ENCODE measurements at places on chromosomes 11 and 22. TPM values are rescaled to one million over a fixed set of nuclear protein-coding genes. Genes with fewer than 3 reads are reported as not detected.

DNA sequence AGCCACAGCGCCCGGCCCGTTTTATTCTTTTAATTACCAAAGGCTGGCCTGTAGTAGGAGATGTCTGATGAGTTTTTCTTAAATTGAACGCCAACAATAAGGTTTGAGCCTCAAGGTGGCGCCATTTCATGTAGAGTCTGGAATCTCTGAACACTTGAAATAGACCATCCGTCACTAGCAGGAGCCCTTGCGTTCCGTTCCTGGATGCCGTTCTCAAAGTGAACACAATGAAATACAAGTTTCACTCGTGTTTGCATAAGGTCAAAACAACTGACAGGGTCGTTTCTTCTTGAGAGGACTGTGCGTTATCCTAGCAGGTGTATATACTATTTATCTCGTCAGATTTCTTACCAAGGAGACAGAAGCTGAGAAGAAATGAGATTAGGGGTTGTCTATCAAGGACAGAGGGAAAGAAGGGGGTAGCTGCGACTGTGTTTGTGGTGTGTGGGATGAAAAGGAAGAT is 18.7 kb upstream of the SCGB1D1 start:
- H3K36me3 ChIP-seq, result no peaks in the 10 kb centered on the region
- no peak overlapping the region for H3K4me3 ChIP-seq
- peak; percentile 77 for DNase-seq
- H3K27me3 ChIP-seq, result peaks cover 6% of the 10 kb centered on the region

DNA sequence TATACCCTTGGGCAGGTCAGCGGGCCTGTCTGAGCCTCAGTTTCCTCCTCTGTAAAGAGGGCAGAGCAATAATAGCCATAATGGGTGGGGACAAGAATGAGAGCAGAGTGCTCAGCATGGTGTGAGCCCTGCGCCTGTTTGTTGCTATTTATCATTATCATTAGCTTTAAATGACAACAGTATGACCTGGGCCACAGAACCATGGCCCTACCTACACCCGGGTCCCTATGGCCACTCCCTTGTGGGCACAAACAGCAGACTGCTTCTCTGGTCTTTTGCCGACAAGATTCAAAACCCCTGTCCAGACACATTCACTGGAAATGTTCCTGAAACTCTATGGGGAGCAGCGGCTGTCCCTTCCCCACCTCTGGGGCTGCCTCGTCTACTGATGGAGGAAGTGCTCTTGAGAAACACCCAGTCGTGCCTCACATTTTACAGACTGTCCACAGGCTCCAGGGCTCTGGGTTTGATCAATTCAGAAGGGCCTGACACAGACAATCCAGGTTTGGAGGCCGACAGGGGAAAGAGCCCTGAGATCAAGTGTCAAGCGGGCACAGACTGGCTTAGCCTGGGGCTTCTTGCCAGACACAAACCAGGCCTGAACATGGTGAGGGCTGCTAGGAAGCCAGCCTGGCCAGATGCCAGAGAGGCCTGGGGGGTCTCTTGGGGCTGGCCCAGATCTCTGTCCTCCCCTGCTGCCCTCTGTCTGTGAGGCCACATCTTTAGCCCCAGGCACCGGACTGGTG is 112.5 kb upstream of the CD82 start:
- no peak for DNase-seq
- no peak overlapping the region for H3K27ac ChIP-seq
- no peaks in the 10 kb centered on the region for H3K36me3 ChIP-seq
- no peaks in the 10 kb centered on the region for H3K27me3 ChIP-seq
- no peaks in the 10 kb centered on the region for H3K4me1 ChIP-seq

- H3K27me3 ChIP-seq, result no peaks in the 10 kb centered on the region
- H3K27ac ChIP-seq, result no peak overlapping the region
- H3K36me3 ChIP-seq, result no peaks in the 10 kb centered on the region
- DNase-seq, result no peak
- no peaks in the 10 kb centered on the region for H3K4me1 ChIP-seq
Observed at GRCh38 chr11:102914238-102915043, 39.7 kb upstream of the MMP12 start.

GRCh38 chr11:18987454-18988231 is 48.4 kb upstream of the MRGPRX1 start:
- H3K4me1 ChIP-seq, result no peaks in the 10 kb centered on the region
- no peak for DNase-seq
- no peaks in the 10 kb centered on the region for H3K27me3 ChIP-seq
- no peaks in the 10 kb centered on the region for H3K36me3 ChIP-seq

- no peaks in the 10 kb centered on the region for H3K36me3 ChIP-seq
- H3K4me1 ChIP-seq, result no peaks in the 10 kb centered on the region
- DNase-seq, result no peak
- H3K27ac ChIP-seq, result no peak overlapping the region
Observed at GRCh38 chr22:38104084-38104483, 6.4 kb downstream of the BAIAP2L2 start.

GRCh38 chr22:20580611-20581502 is 73.4 kb downstream of the MED15 start:
- H3K27me3 ChIP-seq, result no peaks in the 10 kb centered on the region
- no peak overlapping the region for H3K27ac ChIP-seq
- peaks cover 79% of the 10 kb centered on the region for H3K36me3 ChIP-seq
- H3K4me3 ChIP-seq, result no peak overlapping the region

- no peak overlapping the region for H3K4me3 ChIP-seq
- H3K27ac ChIP-seq, result no peak overlapping the region
- no peaks in the 10 kb centered on the region for H3K36me3 ChIP-seq
- no peaks in the 10 kb centered on the region for H3K27me3 ChIP-seq
Observed at GRCh38 chr11:105861225-105861624, 160.8 kb downstream of the MSANTD4 start.

BAD gene
- 40.4 TPM for total RNA-seq

RBMXL2 gene
- total RNA-seq, result not detected

Data from CD8-positive, alpha-beta memory T cell (primary cell).